Stimulated activated CD4-positive, alpha-beta T cell treated with anti-CD3 and anti-CD28 coated beads, Interleukin-4, amount 100 ng/mL, for 1 hour (primary cell): ENCODE measurements at places on chromosomes 11 and 22.

- DNase-seq, result no peak
Measured at GRCh38 chr11:15327786-15328231, 213.1 kb downstream of the INSC start.

DNA sequence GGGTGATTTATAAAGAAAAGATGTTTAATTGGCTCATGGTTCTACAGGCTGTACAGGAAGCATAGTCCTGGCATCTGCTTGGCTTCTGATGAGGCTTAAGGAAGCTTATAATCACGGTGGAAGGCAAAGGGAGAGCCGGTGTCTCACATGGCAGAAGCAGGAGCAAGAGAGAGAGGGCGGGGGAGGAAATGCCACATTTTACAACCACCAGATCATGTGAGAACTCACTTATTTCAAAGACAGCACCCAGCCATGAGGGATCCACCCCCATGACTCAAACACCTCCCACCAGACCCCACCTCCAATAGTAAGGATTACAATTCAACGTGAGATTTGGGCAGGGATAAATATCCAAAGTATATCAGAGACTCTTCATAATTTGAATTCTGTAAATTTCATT, 200.7 kb downstream of the MSANTD4 start:
- DNase-seq, result no peak

GRCh38 chr11:127061947-127062346, 61.4 kb upstream of the KIRREL3 start:
- no peak for DNase-seq

GRCh38 chr22:50261615-50262459, at the start of gene MAPK12:
Gene MAPK12, minus strand, starts transcription at chr22:50261683. Its CDS starts 174 bp downstream, at chr22:50261509.
- DNase-seq, result no peak

DNA sequence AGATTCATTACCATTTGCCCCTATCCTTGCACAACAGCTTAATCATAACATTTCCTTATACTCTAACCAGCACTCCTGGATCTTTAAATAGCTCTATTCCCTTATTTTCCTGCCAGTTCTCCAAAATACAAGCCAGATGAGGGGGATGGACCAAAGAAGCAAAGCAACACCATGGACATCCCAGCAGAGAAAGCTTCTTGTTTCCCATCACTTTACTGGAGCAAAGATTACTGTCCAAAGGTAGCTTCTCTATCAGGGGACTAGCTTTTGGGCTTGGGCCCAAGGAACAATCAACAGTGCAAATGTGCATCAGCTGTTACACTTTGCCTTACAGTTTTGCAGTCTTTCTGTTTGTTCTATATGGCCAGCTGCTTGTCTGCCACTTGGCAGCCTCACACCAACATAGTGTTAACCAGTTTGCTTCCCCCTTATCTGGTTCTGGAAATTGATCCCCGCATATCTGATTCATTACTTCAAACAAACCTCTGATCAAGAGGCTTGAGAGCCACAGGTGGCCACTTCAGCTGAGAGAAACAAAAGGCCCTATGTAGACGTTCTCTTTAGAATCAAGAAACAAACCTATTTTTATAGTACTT, 814.3 kb downstream of the METTL15 start:
- no peak for DNase-seq
